Psoas muscle (tissue), 8 donors: ENCODE measurements at places on chromosomes 7 and 10. TPM values are rescaled to one million over a fixed set of nuclear protein-coding genes. Genes with fewer than 3 reads are reported as not detected.

GRCh38 chr10:88401671-88402347 is 181.3 kb downstream of the RNLS start:
- peaks cover 5% of the 10 kb centered on the region for H3K4me1 ChIP-seq
- no peaks in the 10 kb centered on the region for H3K36me3 ChIP-seq
- no peak overlapping the region for H3K4me3 ChIP-seq
- DNase-seq, result no peak

The SLC13A1 gene
- total RNA-seq, result not detected

DNA sequence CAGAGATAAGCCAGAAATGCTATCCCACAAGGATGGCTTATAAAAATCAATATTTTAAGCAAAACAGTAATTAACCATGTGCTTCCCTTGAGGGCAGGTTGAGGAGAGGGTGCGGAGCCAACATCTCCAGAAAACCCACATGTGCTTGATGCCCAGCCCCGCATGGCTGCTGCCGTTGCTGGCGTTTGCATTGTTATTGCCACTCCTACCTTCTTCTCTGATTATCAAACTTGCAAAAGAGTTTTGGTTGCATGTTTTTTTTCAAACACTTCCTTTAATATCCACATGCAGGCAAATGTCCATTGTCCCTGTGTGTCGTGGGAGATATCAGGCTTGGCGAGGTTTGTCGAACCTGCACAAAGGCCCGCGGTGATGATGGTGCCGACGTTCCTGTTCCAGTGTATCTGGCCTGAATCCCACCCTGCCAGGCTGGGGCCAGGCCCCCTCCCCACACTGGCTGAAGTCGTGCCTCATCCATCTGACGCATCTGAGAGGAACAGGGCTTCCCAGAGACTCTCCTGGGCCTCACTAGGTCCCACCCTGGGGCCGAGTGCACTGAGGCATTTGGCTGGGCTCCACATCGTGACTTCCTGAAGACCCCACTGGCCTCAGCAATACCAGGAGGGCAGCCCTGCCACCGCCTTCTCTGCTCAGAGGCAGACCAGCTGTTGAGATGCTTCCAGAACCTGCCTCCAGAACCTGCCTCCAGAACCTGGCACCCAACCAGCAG is 40.9 kb downstream of the TCERG1L start:
- H3K4me1 ChIP-seq, result no peaks in the 10 kb centered on the region
- no peak overlapping the region for H3K27ac ChIP-seq
- H3K27me3 ChIP-seq, result peaks cover 11% of the 10 kb centered on the region
- H3K4me3 ChIP-seq, result no peak overlapping the region
- H3K36me3 ChIP-seq, result no peaks in the 10 kb centered on the region

GRCh38 chr7:110170841-110171240 is 920.1 kb upstream of the LRRN3 start:
- no peaks in the 10 kb centered on the region for H3K4me1 ChIP-seq
- no peak overlapping the region for H3K27ac ChIP-seq
- no peaks in the 10 kb centered on the region for H3K36me3 ChIP-seq
- DNase-seq, result no peak
- H3K27me3 ChIP-seq, result no peaks in the 10 kb centered on the region
- no peak overlapping the region for H3K4me3 ChIP-seq

The C10orf62 gene
- 1.1 TPM for total RNA-seq
